ENCODE measurements at places on chromosomes 11 and 22. TPM values are rescaled to one million over a fixed set of nuclear protein-coding genes. Genes with fewer than 3 reads are reported as not detected.
A peak's percentile ranks its signal among the peaks of the same experiment; 100 is the strongest.

The CABP4 gene
- 5.2 TPM for total RNA-seq

The NCAM1 gene
- 0.37 TPM for total RNA-seq

DNA sequence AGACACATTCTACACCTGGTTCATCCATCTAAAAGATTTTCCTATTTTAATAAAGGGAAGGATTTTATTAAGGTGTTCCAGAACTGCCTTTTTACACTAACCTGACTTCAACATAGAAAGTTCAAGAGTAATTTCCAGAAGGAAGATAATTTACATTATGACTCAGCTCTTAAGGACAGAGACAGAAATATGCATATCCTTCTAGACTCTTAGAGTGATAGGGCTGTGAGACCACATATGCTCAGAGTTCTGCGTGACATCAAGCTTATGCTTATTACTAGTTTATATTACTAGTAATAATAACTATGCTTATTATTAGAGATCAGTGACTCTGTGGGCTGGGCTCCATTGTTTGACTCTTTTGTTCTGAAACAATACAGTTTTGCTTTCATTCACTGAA is 4.6 kb downstream of the PDGFD start:
- DNase-seq: no peak
- no peak overlapping the region for H3K4me3 ChIP-seq
- H3K36me3 ChIP-seq: no peaks in the 10 kb centered on the region
- H3K27ac ChIP-seq: no peak overlapping the region
- peaks cover 6% of the 10 kb centered on the region for H3K27me3 ChIP-seq
- peaks cover 14% of the 10 kb centered on the region for H3K4me1 ChIP-seq

- no peaks in the 10 kb centered on the region for H3K27me3 ChIP-seq
- H3K4me1 ChIP-seq: peaks cover 100% of the 10 kb centered on the region
- H3K4me3 ChIP-seq: no peak overlapping the region
- peaks cover 15% of the 10 kb centered on the region for H3K36me3 ChIP-seq
- peak overlapping the region; percentile 74 for H3K27ac ChIP-seq
Measured at GRCh38 chr11:128472128-128473089, 114.9 kb downstream of the ETS1 start.

The TTC36 gene
- 0.73 TPM for total RNA-seq

The TMEM134 gene
- 154 TPM for total RNA-seq

DNA sequence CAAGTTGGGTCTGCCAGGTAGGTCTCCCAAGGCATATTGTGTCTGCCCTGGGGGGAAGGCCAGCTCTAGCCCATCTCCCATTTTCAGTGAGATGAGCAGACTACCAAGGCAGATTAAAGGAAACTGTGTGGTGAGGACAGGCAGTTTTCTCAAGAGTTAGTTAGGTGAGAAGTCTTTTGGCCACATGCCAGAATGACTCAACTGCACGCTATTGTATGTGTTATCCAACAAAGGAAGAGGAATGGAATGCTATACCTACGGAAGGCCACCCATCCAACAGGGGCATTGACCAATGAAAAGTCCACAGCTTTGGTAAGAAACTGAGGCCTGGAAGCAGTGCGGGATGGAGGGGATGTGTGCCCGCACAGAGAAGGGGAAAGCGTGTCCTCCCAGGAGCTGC is 941.7 kb downstream of the NTM start:
- H3K27me3 ChIP-seq: no peaks in the 10 kb centered on the region
- H3K4me1 ChIP-seq: no peaks in the 10 kb centered on the region
- DNase-seq: no peak
- H3K36me3 ChIP-seq: no peaks in the 10 kb centered on the region

DNA sequence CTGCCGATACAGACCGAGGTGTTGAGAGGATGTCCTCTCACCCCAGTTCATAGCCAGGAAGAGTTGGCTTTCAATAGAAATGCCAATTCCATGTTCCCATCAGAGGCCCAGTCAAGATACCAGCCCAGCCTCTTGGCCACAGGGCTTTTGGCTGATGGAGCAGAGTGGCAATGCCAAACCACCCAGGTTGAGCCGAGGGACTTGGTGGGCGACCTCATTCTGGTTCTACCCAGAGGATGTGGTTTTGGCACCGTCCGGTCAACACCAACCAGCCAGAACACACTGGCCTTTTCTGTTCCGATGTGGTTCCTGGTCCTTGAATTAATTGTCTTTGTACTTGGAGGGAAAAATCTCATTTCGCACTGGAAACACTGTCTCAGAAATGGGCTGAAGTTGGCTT is 60.5 kb downstream of the COMMD9 start:
- H3K4me1 ChIP-seq: no peaks in the 10 kb centered on the region
- DNase-seq: no peak

The SLN gene
- not detected for total RNA-seq

The MAPK8IP2 gene
- total RNA-seq: 0.39 TPM

Data from B cell (primary cell).